NCI-H510A treated with DMSO at 0.1 percent for 48 hours (cell line): ENCODE measurements at places on chromosomes 7 and 10.

GRCh38 chr10:70513848-70514309 is 35.3 kb downstream of the PALD1 start:
- DNase-seq, result no peak

GRCh38 chr10:57621466-57621865 is 646.2 kb downstream of the IPMK start:
- DNase-seq, result no peak

- DNase-seq, result no peak
Observed at GRCh38 chr10:94747137-94747536, 15.3 kb upstream of the CYP2C19 start.

- DNase-seq, result peak; percentile 46
Observed at GRCh38 chr10:48251152-48251524, 23.4 kb downstream of the FRMPD2 start.

GRCh38 chr10:18066947-18067346 is 73.3 kb upstream of the CACNB2 start:
- no peak for DNase-seq
